ENCODE measurements at places on chromosomes 4 and X.
A peak's percentile ranks its signal among the peaks of the same experiment; 100 is the strongest.

DNA sequence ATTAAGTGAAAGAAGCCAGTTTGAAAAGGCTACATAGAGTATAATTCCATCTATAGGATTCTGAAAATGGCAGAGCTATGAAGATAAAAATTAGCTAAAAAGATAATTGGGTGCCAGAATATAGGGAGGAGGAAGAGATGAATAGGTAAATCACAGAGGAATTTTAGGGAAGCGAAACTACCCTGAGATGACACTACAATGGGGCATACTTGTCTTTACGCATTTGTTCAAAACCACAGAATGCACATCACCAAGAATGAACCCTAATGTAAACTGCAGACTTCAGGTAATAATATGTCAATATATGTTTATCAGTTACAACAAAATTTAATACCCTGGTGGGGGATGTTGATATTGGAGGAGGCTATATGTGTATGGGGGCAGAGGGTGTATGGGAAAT is 1342.9 kb downstream of the ADGRL3 start:
- no peak for DNase-seq

DNA sequence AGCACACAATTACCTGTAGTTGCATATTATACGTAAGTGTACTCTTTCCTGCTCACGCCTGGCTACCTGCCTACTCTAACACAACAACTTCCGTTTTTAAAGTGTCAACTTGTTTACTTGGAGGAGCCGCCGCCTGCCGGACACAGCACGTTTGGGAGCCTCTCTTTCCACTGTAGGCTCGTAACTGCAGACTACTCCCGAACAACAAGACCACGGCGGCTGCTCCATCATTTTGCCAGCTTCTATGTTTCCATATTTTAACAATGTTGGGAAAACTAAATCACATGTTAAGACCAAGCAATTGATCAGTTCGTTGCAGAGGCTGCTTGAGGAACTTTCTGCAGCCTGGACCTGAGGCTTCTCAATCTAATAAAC is 841 bp downstream of the MTNR1A start:
- no peak for DNase-seq

GRCh38 chrX:66126662-66127061 is 37.4 kb upstream of the HEPH start:
- DNase-seq: no peak

DNA sequence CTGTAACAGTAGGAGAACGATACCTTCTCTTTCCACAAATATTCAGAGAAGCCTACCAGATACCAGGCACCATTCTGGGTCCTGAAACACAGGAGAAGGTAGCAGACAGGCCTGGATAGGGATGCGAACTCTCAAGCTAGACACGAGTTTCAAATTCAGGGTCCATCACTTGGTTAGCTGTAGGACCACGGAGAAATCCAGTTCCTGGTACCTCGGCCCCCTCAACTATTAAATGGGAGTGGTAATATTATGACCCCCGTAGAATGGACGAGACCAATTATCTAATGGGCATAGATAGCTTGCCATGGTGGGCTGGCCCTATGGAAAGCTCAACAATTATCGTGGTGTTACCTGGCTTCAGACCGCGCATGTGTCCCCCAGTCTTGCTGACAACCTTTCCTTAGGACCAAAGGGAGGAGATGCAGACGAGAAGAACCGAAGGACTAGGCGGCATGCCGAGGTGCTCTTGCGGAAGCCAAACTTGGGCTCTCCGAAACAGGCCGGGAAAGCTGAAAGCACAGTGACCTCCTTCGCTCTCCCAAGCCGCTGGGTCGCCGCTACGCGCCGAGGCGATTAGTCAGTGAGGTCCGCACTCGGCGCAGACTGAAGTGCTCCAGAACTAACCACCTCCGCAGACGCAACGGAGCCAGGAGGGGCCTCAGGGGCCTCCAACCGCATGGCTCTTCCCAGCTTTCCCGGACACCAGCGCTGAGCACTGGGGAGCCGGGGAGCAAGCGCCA is 19.6 kb downstream of the NKX3-2 start:
- DNase-seq: no peak

GRCh38 chr4:81237791-81238190 is 22.8 kb upstream of the PRKG2 start:
- DNase-seq: no peak

DNA sequence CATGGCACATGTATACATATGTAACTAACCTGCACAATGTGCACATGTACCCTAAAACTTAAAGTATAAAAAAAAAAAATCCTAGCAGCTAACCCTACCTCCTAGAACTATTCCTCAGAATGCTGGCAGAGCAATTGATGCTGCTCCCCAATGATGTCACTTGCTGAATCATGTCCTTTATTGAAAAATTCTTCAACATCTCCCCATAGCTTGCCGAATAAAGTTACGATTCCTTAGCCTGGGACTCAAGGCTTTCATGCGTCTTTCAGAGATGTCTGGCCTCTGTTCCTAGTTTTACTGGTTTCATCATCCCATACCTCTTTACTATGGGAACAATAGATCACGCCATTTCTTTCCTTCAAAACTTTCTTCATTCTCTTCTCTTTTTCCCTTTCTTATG is 174.7 kb upstream of the FAT1 start:
- DNase-seq: no peak

DNA sequence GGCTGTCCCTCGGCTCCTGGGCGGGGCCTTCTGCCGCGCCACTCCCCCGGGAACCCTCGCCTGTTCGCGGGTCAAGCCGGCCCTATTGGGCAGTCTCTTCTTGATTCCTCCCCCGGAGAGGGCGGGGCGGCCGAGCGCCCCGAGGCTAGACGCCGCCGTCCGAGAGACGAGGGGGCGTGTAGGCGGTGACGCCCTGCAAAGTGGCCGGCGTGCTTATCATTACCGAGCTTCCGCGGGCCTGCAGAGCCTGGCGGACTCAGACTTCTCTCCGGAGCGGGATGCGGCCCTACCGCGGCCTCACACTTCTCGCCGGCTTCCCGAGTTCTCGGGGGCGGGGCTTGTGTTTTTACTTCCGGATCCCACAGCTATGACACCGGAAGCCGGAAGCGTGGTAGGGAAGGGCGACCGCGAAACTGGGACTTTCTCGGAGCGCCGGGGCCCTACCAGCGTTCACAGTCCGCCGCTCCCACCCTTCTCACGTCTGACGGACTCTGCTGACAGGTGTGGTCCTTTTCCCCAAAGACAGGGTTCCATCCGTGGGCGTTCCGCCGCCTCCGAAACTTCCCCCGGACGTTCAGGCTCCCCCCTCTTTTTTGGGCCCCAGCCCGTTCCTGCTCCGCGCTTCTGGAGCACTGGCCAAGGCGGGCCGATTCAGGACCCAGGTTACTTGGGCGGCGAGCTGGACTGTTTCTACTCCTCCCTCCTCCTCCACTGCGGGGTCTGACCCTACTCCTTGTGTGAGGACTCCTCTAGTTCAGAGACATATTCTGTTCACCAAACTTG is at the start of gene IKBKG:
Gene IKBKG (plus strand): TSS at position 376 of the 783 bp plus-strand sequence. CDS start 4,383 bp downstream, outside the sequence.
- DNase-seq: peak; percentile 84

- DNase-seq: peak; percentile 33
Observed at GRCh38 chr4:7691982-7692381, 247.7 kb downstream of the AFAP1 start.

GRCh38 chr4:57184378-57185029 is 74.3 kb upstream of the IGFBP7 start:
- peak; percentile 88 for DNase-seq

- DNase-seq: no peak
Observed at GRCh38 chr4:123381996-123382395, 14.6 kb upstream of the SPRY1 start.

GRCh38 chrX:139844884-139845283 is 88.0 kb downstream of the ATP11C start:
- no peak for DNase-seq

DNA sequence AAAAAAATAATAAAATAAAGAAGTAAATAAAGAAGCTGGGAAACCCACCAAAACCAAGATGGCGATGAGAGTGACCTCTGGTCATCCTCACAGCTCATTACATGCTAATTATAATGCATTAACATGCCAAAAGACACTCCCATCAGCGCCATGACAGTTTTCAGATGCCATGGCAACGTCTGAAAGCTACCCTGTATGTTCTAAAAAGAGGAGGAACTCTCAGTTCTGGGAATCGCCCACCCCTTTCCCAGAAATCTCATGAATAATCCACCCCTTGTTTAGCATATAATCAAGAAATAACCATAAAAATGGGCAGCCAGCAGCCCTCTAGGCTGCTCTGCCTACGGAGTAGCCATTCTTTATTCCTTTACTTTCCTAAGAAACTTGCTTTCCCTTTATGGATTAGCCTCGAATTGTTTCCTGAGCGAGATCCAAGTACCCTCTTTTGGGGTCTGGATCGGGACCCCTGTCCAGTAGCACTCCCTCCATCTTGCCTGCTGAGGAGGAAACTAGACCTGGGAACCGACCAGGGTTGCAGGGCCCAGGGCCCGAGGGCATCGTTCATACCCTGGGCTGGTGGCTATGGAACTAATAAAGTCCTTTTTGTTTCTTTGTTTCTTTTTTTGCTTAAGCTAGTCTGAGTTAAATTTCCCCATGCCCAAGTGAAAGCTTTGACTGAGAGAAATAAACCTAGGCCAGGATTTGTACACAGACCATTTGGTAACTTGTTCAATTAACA is 30.9 kb downstream of the HTT-AS start:
- no peak for DNase-seq

GRCh38 chr4:124253080-124253479 is 459.5 kb downstream of the ANKRD50 start:
- no peak for DNase-seq

DNA sequence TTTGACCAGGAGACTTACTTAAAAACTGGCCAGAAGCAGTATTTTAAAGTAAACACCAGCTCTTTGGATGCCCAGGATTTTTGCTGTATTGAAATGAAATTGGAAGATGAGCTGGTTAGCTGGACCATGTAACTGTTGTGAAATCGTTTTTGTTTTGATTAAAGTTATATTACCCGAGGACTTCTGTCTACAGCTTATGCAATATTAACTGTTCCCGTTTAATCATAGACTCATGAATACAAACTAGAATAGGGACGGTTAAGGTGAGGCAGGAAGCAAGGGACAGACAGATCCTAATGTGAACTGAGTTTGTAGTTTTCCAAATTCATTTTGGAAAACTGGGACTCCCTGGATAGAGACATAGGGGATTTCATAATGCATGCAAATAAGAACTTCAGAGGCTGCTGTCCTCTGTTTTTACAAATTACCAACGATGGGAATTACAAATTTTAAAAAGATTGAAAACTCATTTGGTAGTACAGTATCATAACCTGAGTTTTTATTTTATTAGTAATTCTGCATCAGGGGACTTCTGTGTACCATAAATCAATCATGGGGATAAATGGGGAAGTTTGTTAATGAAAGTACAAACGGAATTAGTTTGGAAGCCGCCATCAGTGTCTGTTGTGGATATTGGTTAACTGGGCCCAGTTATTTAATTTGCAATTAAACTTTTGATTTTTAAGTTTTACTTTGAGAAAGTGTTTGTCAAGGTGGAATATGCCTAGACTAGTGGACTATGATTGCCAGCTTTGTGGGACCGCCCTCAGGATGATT is 304.4 kb downstream of the AFF2 start:
- no peak for DNase-seq

GRCh38 chr4:95180531-95181242 is 368.1 kb downstream of the UNC5C start:
- no peak for DNase-seq

GRCh38 chr4:16416601-16417000 is 190.3 kb upstream of the TAPT1 start:
- DNase-seq: no peak

DNA sequence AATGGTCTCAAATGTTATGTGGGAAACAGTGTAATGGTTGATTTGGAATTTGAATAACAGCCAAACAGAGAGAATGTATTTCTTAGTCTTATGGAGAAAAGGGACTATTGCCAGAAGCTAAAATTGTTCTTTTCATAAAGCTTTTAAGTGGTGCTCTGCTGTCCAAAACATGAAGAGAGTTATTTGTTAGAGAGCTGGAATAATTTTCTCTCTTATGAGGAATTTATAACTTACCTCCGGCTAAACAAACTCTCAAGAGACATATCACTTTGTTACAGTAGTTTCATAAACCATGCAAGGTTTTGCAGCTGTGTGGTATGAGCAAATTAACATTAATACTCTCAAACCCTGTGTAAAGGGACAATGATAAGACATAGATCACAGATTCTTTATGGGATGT is 28.6 kb downstream of the SULT1B1 start:
- DNase-seq: no peak

DNA sequence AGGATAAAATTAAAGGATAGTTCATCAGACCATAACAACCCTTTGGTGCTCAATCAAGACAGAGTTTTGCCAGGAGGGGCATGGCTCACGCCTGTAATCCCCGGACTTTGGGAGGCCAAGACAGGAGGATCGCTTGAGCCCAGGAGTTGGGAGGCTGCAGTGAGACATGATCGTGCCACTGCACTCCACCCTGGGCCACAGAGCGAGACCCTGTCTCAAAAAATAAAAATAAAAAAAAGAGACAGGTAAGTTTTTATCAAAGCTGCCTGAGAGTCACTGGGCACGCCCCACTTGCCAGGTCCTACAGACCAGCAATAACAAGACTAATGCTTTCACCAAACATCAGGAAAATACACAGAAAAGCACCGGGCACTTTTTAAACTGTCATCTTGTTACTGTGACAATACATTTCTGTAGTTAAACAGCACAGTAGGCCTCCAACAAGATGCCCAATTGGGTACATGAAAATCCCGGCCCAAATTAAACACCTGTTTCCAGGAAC is 765 bp downstream of the CFAP97 start:
- DNase-seq: no peak

DNA sequence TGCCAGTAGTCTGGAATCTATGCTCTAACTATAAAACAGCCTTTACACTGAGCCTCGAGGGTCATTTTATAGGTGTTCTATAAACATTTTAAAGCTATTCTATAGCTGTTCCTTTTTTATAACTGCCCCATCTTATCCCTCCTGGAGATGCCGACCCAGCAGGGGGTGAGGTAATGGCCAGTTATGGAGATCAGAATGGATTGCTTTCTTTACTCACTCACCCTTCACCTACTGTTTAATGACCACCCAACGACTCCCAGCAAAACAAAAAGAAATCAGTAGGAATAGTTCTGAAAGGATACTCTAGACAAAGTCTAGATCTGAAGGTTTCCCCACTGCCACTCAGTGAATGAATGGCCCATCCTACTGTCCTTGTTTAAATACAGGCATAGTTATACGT is 1113.1 kb downstream of the FAT4 start:
- DNase-seq: no peak

DNA sequence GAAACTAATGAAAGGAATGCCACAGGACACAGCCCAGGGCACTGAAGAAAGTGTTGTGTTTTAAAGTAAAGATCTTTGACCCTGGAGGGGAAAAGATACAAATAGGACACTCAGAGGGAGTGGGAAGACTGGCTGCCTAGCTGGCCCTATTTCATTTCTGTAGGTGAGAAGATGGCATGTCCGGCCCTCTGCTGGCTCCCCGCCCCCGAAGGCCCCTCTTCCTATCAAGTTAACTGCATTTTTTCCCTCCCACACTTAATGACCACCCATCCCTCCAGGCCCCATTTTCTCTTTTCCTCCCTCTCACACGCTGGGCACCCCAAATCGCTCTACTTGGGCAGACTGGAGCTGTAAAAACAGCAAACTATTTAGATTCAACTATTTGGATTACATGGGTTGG is 5.5 kb upstream of the TRIM75 start:
- DNase-seq: no peak

DNA sequence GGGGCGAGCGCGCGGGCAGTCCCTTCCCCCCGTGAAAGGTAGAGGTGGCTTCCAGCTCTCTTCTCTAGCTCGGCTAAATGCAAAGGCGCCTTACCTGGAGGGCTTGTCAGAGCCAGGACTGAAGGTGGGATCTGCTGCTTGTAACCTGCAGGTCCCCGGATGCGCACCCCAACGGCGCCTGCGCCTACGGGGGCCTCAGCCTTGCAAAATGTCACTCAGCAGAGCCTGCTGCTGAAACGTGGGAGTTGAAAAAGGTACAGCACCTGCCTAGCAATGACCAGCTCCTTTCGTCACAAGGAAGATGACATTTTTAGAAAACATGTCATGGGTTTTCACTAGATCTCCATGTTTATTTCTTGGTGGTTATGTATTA is 583 bp downstream of the ABHD18 start:
- no peak for DNase-seq

Data from NCI-H524 (cell line).